Gastroesophageal sphincter (tissue), 4 donors: ENCODE measurements at places on chromosomes 2 and 18.

GRCh38 chr2:230578106-230578505 lies 134.5 kb upstream of the CAB39 start:
- ATAC-seq: no peak

DNA sequence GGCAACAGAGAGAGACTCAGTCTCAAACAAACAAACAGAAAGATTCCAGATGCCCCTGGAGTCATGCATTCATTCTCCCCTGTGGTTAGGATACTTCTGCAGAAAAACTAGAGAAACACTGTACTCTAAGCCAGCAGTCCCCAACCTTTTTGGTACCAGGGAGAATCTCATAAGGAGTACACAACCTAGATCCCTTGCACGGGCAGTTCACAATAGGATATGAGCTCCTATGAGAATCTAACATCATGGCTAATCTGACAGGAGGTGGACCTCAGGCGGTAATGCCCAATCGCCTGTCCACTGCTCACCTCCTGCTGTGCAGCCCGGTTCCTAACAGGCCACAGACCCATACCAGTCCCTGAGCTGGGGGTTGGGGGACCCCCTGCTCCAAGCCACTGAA lies 18.3 kb downstream of the PSME4 start:
- ATAC-seq: no peak

- ATAC-seq: peak; percentile 57
Observed at GRCh38 chr2:188369365-188369764, 77.7 kb downstream of the GULP1 start.

DNA sequence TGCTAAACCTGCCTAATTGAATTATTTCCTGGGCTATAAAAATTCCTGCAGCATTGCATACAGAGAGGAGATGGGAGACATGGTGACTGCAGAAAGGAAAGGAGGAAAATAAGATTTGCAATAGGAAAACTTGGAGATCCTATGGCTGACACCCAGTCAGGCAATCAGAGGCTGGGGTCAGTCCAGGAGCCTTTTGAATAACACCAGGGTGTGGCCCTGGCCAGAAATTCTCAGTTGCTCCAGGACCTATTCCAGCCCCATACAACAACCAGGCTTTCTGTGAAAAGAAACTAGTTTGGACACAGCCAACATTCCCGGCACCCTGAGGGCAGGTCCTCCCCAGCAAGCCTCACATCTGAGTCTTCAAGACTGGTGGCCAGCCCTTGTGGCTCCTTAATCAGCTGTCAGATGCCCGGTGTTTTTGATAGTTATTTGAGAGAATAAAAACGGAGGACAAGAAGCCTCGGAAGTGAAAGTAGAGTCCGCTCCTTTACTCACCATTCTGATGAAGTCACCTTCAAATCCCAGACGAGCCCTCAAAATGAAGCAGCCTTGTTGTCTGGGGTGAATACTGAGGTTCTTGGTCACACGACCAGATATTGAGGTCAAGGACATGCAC lies 31.1 kb upstream of the GMCL1 start:
- ATAC-seq: peak; percentile 74

GRCh38 chr2:20480913-20481312 lies 34.0 kb downstream of the RHOB start:
- no peak for ATAC-seq

GRCh38 chr18:60981682-60982328 lies 351.4 kb upstream of the CDH20 start:
- no peak for ATAC-seq

DNA sequence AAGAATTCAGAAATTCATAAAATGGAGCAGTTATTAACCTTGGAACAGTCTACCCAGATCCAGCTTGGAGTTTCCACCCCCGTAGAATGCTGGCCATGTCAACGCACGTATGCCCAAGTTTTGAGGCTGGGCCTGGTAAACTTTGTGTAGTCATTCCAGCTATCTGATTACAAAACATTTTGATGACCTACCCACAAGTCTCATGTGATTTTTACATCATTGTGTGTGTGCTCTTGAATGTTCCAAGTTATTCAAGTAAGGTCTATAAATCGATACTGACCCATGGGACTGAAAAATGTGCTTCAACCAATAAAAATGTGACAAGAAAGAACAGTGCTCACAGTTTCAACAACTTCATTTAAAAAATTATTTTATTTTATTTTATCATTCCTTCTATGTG lies 32.5 kb upstream of the ICOS start:
- ATAC-seq: no peak

DNA sequence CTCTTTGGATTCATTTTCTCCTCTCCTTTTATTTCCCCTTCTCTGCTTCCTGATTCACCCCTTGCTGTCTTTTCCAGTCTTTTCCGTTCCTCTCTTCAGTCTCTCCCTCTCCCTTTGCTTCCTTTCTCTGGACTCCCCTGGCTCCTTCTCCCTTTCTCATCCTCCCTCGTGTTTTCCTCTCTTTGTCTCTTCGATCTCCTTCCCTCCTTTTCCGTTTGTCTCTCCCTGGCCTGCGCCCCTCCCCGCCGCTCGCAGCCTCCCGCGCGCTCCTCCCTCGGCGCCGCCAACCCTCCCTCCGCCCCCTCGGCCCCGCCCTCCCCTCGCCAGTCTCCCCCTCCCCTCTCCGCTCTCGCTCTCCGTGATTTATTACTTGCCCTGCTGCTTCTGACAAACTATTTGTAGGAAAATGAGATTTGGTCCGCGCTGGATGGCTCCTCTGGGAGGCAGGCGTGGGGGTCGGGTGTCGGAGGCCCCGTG lies 46.0 kb upstream of the PAX8 start:
- ATAC-seq: peak; percentile 67

DNA sequence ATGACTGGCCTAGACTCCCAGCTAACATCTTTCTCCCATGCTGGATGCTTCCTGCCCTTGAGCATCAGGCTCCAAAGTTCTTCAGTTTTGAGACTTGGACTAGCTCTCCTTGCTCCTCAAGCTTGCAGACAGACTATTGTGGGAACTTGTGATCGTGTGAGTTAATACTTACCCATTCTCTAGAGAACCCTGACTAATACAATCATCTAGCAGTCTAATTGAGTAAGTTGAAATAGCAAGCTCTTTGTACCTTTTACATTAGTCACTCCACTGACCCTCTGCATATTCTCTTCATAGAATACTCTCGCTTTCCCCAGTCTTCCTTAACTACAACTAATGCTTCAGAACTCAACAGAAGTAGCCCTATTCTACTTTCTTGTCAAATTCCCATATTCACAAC lies 434.6 kb upstream of the NXPH2 start:
- no peak for ATAC-seq

DNA sequence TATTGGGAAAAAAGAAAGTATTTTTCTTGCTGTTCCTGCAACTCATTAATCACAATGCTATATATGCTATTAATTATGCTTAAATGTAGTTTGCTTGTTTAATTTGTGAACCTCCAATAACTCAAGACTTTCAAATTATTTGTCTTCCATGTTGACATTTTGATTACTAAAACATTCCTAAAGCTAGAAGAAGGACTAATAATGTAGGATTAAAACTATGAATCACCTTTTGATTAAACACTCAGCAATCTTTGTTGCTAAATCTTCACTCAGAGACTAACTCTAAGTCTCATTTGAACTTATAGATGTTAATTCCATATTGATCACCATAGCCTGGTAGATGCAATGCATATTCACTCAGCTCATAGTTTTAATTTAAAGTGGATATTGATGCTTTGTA lies 524.6 kb upstream of the ZEB2 start:
- no peak for ATAC-seq

DNA sequence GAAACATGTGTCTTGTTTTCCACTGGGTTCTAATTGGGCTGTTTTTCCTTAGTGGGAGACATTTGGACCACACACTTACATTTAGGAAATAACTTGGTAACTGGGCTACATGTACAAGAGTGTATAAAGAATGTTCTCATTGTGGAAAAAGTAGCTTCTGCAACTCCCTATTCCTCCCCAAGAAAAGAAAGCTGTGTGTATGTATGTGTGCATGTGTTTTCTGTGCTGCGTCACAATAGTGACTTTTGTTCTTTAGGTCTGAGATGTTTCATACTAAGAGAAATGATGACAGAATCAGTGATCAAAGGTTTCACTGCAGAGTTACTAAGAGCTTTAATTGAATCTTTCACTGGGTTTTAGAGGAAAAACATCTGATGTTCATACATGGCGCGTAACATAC lies 82.7 kb downstream of the TANC1 start:
- ATAC-seq: no peak

DNA sequence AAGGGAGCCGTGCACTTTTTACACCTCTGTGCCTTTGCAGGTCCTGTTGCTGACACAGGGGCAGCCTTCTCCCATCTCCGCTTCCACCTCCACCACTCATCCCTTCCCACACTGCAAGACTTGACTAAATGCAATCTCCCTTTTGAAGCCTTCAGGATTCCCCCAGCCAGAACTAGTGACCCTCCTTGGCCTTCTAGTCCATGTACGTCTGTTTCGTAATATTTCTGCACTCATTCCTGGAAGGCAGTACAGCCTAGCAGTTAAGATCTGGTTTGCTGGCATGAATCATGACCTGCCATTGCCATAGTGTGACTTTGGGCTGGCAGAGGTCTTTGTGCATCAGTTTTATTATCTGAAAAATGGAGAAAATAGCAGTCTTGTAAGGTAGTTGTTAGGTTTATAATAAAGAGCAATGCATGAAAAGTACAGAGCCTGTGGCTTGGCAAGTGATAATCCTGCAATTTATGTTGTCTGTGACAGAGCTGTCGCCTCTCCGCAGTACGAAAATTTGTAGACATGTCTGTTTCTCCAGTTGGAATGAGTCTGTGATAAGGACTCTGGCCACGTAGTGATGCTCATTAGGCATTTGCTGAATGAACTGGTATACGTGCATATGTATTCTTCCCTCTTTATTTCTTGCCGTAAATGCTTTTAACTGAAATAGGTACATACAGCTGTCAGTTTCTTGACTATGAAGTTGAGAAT lies 36.7 kb downstream of the NCK2 start:
- peak; percentile 10 for ATAC-seq

GRCh38 chr2:101930019-101930418 lies 61.7 kb upstream of the IL1R2 start:
- no peak for ATAC-seq
